ENCODE measurements at places on chromosomes 5 and 9.

GRCh38 chr5:58191443-58191842, 268.4 kb downstream of the PLK2 start:
- no peak for DNase-seq

DNA sequence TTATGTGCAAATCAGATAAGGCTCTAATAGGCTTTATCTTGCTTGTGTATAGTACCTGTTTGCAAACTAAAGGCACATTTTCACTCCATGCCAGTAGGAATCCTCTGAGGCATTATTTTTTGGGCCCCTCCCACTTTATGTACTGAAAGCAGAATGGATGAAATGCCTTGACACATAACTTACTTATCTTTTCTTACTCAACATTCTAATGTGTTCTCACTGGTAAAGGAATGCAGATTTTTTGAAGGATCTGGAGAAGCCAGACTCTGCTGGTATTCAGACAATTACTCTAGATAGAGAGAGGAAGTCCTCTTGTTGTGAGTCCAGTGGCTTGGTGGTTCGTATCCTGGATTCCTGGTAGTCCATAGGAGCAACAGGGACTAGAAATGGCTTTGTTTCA, 336.7 kb downstream of the CCDC171 start:
- DNase-seq: no peak

GRCh38 chr5:106392766-106393165, 1278.0 kb downstream of the EFNA5 start:
- no peak for DNase-seq

DNA sequence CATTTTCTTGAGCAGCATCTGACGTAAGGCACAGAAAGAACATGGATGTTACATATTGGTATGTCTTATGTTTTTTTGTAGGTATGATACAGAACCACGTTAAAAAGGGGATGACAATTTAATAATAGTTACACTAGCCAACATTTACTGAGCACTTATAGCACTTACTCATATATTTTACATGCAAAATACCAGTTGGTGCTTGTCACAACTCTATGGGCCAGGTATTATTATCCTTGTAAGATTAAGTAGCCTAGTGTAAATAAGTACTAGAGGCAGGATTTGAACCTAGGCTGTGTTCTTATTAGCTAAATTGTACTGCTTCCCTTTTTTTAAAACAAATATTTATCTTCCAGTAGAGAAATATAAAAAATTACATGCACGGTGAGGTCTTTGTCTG, 83.5 kb downstream of the RANBP17 start:
- DNase-seq: no peak

- no peak for DNase-seq
Measured at GRCh38 chr9:94725293-94725692, 1.2 kb upstream of the AOPEP start.

GRCh38 chr9:37967014-37967760, 63.3 kb upstream of the SLC25A51 start:
- no peak for DNase-seq

- no peak for DNase-seq
Measured at GRCh38 chr9:117453737-117454136, 38.9 kb upstream of the ASTN2 start.

- DNase-seq: no peak
Measured at GRCh38 chr5:132095077-132095410, 21.5 kb downstream of the CSF2 start.

GRCh38 chr9:77916410-77916819, 115.2 kb downstream of the GNAQ start:
- no peak for DNase-seq

DNA sequence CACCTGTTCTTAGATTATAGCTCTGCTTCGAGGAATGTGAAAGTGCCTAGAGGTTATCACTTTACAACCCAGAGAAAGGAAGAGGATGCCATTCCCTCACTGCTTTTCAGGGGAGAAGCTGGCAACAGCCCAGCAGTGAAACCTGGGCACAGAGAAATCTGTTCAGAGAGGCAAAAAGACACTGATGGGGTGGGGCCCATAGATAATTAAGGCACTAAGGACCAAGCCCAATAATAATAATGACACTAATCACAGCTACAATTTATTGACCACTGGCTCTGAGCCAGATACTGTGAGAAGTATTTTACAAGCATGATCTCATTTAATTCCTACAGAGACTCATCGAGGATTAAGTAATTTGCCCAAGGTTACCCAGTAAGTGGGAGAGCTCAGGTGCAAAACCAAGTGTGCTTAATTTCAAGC, 168.3 kb downstream of the PIK3R1 start:
- no peak for DNase-seq

- no peak for DNase-seq
Measured at GRCh38 chr9:93309889-93310425, 126.0 kb downstream of the WNK2 start.

Data from suppressor macrophage (primary cell).